ENCODE measurements at places on chromosomes 11 and 22.

- DNase-seq: no peak
Measured at GRCh38 chr22:36818010-36818642, 1.3 kb upstream of the PVALB start.

DNA sequence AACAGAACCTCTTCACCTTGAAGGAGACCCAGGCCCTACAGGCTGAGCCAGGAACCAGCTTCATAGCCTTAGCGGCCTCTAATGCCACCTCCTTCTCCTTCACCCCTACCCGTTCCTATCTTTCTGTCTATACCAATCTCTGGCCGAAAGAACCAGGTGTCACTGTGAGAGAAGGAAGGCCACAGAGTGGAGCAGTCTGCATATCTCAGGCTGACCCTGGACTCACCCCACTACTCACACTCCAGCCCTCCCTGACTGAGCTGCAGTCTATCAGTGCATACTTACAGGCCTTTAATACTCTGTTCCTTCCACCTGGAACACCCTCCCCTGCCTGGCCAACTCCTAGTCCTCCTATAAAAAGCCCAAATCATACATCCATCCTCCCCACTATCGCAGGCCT, 32.7 kb downstream of the ARAP1 start:
- no peak for DNase-seq

DNA sequence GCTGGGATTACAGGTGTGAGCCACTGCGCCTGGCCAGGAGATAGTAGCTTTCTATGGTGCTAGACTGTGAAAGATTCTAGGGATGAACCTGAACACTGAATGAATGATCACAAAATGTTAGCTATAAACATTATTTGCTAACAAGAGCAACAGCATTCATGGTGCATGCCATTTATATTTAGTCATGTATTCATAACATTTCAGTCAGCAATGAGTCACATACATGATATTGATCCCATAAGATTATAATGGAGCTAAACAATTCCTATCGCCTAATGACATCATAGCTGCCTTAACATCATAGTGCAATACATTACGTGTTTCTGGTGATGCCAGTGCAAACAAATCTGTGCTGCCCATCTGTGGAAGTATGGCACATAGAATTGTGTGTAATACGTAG, 164.1 kb downstream of the ARHGAP42 start:
- DNase-seq: no peak

- no peak for DNase-seq
Measured at GRCh38 chr22:30312053-30312452, 14.7 kb downstream of the TBC1D10A start.

- no peak for DNase-seq
Measured at GRCh38 chr11:77155556-77156130, 27.6 kb downstream of the MYO7A start.

DNA sequence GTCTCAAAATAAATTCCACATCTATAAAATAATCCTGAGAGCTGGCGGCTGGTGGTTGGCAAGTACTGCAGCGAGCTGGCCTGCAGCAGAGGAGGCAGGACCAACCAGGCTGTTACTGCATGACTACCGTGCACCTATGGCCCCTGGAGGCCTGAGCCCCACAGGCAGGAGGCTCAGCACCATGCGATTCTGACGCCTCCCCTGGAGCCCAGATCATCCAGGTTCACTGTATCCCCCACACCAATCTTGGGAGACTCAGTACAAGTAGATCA, 159.5 kb upstream of the NCAM1 start:
- DNase-seq: no peak

DNA sequence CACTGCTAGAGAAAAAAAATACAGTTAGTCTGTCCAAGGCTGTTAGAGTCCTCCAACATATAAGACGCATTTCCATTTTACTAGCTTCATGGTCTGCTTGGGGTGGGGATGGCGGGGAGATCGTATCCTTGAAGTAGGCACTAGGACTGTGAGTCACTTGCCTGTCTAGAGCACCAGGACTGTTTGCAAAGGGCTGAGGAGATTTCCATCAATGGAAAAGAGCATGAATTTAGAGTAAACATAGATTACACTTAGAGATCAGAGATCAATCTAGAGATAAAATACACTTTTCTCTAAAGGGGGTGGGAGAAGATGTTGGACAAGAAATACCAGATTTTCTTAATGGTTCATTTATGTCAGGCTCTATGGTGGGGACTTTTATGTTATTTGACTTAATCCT, 1.7 kb upstream of the MS4A7 start:
- no peak for DNase-seq

DNA sequence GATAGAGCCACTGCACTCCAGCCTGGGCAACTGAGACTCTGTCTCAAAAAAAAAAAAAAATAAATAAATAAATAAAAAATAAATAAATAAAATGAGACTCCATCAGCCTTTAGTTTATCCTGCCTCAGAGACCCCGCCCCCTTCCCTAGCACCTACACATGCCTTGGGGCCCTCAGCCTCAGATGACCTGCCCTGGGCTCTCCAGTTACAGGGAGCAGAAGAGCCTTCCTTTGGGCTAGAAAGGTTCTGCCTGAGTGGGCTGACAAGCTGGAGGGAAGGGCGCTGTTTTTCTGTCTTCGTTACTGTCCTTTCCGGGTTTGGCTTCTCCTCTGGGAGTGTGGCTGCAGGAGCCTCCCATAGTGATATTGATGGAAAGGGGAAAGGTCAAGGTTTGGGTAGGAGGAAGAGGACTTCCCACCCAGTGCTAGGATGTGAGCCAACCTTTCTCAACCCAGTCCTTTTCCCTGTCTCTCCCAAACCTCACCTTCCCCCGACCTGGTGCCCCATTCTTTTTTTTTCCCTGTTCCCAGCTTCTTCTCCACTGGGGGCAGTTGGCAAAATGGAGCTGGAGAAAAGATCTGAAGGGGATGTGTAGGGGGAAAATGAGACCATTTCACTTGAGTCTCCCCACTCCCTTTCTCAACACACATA, 1.5 kb upstream of the SF3B2 start:
- no peak for DNase-seq

DNA sequence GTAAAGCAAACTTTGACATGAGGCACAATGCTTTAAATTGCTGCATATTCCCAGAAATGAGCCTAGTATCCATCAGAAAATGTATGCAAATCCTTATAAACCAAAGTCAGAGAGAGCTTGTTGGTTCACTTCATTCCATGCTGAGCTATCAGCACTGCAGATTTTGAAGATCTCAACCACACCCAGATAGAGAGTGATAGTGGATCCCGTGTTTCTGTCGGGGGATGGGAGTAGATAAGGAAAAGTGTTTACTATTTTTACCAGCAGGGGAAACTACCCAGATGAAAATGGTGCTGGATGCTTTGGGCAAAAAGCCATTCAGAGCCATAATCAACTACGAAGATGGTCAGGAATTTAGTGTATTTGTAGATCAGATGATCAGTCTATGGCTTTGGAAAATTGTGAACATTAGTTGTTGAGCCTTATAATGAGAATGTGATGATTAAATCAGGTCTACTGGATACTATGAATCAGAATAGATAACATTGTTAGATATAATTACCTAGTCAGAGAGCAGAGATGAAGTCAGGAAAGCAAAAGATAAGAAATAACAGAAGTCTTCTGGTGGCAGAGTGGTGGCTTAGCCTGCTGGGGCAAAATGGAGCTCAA, 10.8 kb downstream of the OR51B6 start:
- no peak for DNase-seq

- no peak for DNase-seq
Measured at GRCh38 chr22:46187862-46188261, 37.5 kb downstream of the PPARA start.

- DNase-seq: no peak
Measured at GRCh38 chr11:2763984-2764383, 64.2 kb upstream of the KCNQ1OT1 start.

DNA sequence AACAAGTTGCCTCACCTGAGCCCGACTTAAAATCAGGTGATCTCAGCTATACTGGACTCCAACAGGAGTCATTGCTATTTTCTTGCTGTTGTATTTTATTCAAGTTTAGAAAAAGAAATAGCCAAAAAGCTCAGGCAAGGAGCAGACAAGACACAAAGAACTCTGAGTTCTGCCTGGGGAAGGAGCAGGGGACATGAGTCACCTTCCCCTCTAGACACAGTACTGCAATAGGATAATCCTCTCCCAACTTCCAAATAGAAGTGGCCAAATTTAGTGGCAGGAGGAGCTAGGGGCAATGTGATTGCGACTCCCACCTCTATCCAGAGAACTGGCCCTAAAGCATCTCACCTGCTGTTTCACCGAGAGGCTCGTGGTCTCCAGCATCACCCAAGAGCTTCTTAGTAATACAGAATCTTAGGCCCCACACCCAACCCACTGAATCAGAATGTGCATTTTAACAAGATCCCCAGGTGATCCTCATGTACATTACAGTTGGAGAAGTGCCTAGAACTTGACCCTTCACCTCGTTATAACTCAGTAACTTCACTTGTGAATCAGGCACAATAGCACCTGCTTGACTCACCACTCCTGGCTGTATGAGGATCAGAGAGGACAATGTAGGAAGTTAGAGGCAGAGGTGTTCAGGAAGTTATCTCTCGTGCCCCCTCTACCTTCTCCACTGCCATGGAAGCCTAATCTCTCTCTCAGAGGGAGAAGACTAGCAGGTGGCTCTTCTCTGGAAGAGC, 56.8 kb upstream of the FBXO3 start:
- no peak for DNase-seq

GRCh38 chr11:48036011-48036410, 55.7 kb downstream of the PTPRJ start:
- DNase-seq: no peak

GRCh38 chr11:7208391-7208790, 43.3 kb upstream of the SYT9 start:
- no peak for DNase-seq

DNA sequence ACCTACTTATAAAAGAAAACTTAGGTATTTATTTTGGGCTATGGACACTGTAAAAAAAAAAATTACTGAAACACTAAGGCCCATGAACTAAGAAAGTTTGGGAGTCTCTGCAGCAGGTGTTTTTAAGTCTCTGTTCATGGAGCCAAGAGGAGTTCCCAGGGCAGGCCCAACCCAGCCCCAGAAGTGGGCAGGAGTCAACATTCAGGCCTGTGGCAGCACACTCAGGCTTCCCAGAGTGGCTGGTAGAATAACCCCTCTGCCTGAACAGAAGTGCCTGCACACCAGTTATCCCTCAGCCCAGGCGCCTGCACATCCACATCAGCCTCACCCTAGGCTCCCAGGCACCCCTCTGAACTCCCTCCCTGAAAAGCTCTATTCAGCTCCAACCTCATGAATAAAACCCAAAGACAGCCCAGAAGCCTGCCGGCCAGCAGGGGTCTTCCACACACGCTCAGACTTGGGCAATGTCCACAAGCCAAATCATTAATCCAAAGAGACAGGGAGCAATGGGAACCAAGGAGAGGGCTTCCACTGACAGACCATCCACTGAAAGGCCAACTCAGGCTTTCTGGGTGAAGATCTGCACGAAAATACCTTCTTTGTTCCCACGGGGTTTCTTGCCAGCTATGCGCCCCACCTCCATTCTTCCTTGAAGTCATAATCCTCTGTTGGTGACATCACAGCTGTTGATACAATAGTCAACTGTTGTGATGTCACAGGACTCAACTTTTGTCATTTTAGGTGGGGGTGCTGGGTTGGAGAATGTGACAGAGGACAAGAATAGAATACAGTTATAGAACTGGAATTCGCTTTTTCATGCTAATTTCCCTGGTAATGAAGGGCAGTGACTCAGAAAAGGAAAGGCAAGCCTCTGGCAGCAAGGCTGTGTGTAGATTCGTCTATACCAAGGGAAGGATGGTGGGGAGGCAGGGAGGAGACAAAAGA, 83.7 kb downstream of the RPL27A start:
- no peak for DNase-seq

DNA sequence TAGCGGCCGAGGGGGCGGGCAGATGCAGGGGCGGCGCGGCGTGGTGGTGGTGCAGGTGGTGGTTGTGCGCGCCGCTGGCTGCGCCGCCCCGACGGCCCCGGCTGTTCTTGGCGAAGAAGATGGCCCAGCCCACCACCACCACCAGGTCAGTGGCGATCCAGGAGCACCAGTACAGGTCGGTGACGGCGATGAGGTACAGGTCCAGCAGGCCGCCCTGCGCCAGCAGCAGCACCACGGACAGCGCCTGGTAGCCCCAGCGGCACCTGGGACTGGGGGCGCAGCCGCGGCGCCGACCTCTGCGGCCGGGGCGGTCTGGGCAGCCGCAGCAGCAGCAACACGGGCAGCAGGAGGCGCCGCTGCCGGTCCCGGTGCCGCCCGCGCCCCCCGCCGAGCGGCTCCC, 879 bp downstream of the TMEM121B start:
- DNase-seq: no peak

GRCh38 chr11:95093548-95093947, 3.9 kb downstream of the ENDOD1 start:
- no peak for DNase-seq

- no peak for DNase-seq
Measured at GRCh38 chr22:40857309-40857855, 434 bp downstream of the XPNPEP3 start.

- DNase-seq: no peak
Measured at GRCh38 chr22:46612341-46612903, 7.8 kb upstream of the GRAMD4 start.

- DNase-seq: no peak
Measured at GRCh38 chr22:40951795-40952605, 822 bp downstream of the RBX1 start.

GRCh38 chr11:57648801-57649735, 644 bp downstream of the YPEL4 start:
- DNase-seq: no peak

DNA sequence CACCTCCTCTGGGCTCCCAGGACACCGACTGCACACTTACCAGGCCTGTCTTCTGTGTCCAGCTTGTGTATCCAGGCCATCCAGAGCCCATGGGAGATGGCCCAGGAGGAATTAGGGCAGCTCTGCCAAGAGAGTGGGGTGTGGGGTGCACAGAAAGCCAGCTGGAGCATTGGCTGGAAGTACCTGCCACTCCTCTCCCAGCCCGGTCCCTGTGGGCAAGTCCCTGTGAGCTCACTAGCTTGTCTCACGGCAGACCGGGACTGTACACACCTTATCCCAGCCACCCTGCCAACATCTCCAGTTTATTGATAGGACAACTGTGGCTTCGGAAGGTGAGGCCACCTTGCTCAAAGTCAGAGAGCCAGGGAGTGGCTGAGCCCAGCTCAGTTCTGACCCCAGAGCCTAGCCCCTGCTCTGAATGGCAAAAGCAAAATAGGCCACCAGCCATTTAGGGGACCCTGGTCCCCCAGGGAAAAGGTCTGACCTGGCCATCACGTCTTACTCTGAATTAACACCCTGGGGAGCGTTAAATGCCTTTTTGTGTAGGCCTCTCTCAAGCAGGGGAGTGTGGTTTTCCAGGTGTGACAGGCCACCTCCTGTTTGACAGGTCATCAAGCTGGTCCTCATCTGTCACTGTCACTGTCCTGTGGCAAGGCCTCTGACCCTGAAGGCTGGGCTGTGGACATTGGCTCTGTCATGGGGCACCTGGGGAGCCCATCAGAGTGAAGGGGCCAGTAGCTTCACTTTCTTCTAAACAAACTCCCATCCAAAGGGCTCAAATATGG, 15.1 kb downstream of the UQCR10 start:
- DNase-seq: no peak

GRCh38 chr11:870127-870413, 27.4 kb downstream of the TSPAN4 start:
- no peak for DNase-seq

- no peak for DNase-seq
Measured at GRCh38 chr11:67367761-67368227, 5.6 kb downstream of the CLCF1 start.

Measured in mesenteric fat pad (tissue), 1 donor.